ENCODE measurements at places on chromosomes 13 and 19.

DNA sequence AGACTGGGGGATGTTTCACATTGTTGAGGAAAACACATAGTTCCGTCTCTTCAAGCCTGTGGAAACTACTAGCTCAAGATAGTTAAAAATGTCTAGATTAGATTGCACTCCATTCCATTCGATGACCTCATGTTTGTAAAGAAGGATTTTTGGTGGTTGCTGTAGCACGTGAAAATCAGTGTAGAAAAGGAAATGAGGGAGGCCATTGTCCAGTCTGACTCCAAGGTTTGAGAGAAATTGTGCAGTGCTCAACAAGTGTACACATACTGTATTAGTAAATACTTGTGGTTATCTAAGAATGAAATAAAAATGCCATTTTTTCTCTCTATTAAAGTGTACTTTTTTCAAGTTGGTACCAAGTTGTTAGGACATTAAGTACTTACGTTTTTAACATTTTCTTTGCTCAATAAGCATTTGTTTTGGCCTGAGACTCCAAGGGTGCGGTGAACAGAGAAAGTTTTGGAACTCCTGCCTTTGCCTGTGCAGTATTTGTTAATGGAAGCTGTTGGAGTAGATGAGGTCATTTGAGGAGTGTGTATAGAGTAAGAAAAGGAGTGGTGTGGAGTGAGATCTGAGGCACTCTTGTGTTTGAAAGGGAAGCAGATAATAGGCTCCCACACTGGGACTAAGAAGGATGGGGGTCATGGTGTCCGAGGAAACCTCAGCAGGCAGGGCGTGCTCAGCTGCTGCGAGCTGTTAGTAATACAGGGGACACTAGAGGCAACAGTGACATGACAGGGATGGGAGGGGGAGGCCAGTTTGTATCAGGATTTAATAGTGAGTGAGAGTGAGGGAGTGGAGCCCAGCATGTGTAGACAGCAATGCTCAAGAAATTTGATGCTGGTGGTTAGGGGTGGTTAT, 4.4 kb downstream of the WASF3 start:
- no peak for DNase-seq

DNA sequence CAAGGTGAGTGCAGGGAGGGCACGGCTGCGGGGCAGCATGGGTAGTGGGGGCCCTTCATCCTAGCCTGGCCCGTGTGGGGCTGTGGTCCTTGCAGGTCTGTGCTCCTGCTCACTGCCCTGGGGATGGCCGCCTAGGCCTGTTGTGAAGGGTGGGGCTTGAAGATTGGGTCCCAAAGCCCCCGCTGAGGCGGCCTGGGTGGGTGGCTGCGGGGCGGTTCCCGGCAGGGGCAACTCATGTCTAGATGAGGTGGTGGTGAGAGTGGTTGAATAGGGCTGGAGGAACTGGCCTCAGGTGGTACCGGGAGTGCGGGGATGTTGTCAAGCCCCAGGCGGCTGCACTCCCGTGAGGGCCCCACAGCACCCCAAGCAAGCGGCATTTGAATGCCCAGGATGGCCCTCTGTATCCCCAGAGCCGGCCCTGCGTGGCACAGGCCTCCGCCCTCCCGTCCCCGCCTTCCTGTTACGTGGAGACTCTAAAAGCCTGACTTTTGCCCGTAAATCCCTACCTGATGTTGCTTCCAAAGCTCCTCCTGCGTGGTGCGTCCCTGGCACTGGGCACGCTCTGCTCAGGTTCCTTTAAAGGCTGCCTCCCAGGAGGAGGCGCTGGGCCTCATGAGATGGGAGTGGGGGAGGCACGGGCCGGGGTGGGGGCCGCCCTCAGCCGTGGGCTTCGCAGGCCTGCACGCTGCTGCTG, 15.0 kb downstream of the SPPL2B start:
- DNase-seq = no peak

- DNase-seq = no peak
These were observed 240.5 kb downstream of the ENOX1 start for GRCh38 chr13:43546251-43546650.

GRCh38 chr19:38684078-38684861, 36.8 kb downstream of the ACTN4 start:
- DNase-seq = no peak

DNA sequence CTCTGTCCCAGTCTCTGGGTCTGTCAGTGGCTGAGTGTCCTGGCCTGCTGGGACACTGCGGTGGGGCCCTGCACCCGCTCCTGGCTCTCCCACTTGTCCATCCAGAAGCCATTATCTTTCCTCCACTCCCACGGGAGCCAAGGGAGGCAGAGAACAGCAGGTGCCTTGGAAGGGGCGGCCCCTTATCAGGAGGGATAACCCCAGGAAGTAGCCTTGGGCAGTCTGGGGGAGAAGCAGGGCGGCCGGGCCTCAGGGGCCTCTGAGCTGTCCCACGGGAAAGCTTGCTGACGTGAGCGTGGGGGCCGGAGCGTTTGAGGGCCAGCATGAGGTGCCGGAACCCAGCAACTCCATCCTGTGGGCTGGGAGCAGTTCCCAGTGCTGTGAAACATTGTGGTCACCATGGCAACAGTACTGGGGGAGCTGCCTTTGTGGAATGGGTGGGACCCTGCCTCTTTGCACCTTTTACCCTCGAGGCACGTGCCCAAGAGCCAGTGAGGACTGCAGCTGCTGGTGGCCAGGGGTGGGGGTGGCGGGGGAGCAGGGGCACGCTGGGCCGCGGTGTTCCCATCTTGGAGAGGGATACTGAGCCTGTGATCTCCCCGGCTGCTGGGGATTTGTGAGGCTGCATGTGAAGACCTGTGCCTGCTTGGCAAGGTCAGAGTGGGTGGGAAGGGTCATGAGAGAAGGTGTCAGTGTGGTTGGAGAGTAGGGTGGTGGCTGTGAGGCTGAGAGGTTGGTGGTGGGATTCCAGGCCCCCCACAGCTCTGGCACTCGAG, 20.9 kb downstream of the KLHL26 start:
- DNase-seq = no peak

- no peak for DNase-seq
These were observed 275.0 kb upstream of the DACH1 start for GRCh38 chr13:72141855-72142519.

Measured in CD4-positive, alpha-beta T cell (primary cell).